ENCODE measurements at places on chromosomes 2 and 18. TPM values are rescaled to one million over a fixed set of nuclear protein-coding genes. Genes with fewer than 3 reads are reported as not detected.
A peak's percentile ranks its signal among the peaks of the same experiment; 100 is the strongest.

- DNase-seq, result no peak
Measured at GRCh38 chr2:200494048-200494447, 15.8 kb downstream of the KCTD18 start.

Gene CCDC148
- polyA plus RNA-seq, result 0.67 TPM

DNA sequence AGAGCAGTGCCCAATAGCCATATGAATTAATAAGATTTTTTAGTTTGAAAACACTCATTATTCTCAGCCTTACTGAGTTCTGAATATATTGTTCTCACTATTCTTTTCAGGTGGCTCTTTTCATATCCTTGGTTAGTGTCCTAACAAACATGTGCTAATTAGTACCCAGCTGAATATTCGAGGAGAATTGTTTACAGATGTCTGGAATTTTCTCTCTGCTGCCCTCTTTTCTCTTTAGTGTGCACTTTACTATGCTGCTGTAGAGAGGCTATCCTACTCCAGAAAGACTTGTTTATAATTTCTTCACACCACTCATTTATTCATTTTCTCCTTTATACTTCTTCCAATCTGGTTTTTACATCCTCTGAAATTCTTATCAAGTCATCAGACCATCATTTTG, 405.3 kb downstream of the SPAG16 start:
- no peak for DNase-seq

DNA sequence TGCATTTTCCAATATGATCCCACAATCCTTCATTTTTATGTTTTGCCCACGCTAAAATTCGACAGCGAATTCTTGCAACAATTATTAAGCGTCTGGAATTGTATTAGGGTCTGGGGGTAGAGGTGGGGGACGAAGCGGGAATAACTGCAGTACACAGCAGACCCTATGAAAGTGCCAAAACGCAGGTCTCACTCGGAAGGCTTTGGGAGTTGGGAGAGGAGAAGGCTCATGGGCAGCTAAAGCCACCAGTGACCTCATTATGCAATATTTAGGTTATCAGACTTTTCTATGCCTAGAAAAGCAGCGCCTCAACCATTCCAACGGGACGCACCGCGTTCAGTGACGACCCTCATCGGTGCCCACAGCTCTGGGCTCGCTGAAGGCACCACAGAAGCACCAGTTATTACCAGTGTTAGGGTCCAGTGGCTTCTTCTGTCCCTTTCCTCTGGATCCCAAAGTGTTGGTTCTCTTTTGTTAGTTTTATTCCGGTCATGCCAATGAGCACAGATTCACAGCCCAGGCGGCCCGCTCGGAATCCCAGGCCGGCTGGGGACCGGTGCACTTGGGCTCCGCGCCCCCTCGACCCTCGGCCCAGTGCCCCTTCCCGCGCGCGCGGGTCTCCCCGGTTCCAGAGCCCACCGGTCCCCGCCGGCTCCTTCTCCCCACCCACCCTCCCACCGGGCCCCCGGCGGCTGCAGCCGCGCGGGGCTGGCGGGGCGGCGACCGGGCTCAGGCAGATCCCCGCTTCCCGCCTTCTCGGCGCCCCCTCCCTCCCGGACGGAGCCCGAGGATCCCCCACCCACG, 737 bp upstream of the MAPK4 start:
- no peak for DNase-seq

GRCh38 chr2:145524836-145525235, 1004.9 kb upstream of the ZEB2 start:
- DNase-seq, result no peak

Gene EVX2
- not detected for polyA plus RNA-seq

GRCh38 chr18:48165111-48165866, 234.8 kb upstream of the SMAD2 start:
- no peak for DNase-seq

DNA sequence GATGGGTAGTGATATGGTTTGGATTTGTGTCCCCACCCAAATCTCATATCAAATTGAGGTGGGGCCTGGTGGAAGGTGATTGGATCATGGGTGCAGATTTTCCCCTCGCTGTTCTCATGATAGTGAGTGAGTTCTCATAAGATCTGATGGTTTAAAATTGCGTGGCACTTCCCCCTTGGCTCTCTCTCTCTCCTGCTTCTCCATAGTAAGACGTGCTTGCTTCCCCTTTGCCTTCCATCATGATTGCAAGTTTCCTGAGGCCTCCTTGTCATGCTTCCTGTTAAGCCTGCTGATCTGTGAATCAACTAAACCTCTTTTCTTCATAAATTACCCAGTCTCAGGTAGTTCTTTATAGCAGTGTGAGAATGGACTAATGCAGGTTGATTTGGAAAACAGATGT, 223.2 kb upstream of the APCDD1 start:
- DNase-seq, result no peak

GRCh38 chr2:129464036-129464435, 515.4 kb upstream of the RAB6C start:
- DNase-seq, result no peak

DNA sequence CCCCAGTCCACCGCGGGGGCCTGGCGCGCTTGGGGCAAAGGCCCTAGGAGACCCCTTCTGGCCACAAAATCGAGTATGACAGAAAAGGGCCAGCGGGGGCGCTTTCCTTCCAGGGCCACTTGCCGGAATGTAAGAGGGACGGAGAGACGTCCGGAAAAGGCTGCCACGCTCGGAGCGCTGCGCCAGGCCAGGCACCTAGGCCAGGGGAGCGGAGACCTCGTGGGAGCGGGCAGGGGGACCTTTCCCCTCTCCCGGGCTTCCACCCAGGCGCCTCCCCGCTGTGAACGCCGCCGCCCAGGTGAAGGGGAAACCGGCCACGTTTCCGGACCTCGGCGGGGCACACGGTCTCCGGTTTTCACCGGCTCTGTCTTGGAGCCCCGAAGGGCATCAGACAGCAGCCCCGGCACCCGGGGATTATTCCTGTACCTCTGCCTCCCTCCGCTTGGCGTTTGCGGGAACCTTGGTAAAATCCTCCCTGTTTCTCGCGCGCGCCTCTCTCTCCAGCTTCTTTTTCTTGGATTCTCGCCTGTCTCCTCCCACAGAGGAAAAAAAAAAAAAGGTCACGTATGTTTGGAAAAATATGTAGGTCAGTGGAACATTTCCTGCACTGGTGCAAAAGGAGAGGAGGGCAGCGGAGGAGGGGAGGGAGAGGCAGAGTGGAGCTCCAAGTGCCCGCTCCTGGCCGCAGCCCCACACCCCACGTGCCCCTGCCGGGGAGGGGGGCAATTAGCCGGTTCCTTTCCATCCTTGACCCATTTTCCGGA, 1.2 kb upstream of the NPAS2 start:
- DNase-seq, result no peak

DNA sequence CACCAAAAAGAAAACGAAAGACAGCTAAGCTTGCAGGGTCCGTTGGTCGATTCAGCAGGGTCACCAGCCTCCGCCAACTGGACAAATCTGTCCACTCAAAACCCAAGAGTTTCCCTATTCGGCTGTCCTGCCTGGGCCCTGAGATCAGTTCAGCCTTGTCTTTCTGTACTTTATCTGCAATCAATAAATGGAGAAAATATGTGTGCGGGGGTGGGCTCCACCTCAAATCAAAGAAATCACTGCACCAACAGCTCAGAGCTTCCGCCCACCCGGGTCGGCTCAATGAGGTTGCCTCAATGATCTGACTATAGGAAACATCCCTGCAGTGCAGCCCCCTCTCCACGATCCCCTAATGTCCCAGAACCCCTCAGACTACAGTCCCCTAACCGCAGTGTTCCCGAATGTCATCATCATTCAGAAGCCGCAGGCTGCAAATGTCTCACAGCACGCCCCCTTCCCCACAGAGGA, 447 bp downstream of the GGCX start:
- no peak for DNase-seq

- DNase-seq, result peak; percentile 49
Measured at GRCh38 chr18:36302676-36303075, 5.2 kb downstream of the FHOD3 start.

GRCh38 chr2:156401861-156402260, 34.3 kb upstream of the GPD2 start:
- DNase-seq, result no peak

Gene APCDD1
- 15.3 TPM for polyA plus RNA-seq

- no peak for DNase-seq
Measured at GRCh38 chr2:64666810-64667438, 13.2 kb upstream of the SERTAD2 start.

- DNase-seq, result no peak
Measured at GRCh38 chr2:109384308-109385271, 229.2 kb downstream of the SEPTIN10 start.

DNA sequence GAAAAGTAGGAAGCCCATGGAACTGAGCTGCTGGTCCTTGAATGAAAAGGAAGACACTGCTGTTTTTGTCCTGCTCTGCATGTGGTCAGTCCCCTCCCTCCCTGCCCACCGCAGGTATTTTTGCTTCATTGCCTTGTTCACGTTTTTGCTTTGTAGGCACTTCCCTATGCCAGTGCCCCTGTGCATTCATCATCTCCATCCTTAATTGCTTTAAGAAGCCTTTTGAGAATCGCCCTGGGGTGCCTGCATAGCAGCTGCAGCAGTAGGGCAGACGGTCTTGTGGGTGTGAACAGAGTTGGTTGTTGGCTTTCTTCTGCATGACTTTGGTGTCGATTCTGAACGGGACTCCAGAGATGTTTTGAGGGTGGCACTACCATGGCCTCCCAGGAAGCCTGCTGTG, 97.0 kb downstream of the CABLES1 start:
- DNase-seq, result no peak
